ENCODE measurements at places on chromosomes 7 and 10.

DNA sequence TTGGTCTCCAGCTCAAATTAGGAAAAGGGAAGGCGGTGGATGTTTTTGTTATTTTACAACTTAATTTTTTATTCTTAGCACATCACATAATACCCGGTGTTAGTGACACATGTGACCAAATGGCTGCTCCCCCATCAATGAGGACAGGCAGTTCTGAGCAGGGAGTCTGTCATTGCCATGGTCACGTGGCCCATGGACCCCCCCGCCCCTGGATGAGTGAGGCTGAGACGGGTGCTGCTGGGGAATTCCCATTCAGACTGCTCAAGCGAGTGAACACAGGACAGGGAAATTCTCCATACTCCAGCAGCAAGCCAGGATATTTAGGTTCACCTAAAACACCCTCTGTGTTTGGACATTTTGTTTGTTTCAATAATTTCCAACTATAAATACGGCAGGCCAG, 34.7 kb upstream of the SLC35B4 start:
- no peak for DNase-seq

DNA sequence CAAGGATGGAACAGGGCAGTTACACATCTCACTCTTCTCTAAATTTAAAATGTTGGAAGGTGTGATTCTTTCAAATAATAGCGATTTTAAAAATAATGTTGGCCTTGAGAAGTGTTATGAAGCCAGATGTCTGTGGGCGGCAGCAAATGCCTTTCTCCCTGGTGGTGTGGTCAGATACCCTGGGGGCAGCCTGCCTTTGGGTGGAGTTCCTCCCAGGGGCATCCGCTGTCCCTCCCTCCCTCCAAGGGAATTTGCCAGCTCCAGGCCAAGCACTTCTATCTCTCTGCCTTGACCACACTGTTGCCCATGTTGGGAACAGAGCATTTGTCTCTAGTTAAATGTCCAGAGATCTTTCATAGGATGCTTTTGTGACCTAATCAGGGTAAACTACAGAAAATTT, 121.4 kb downstream of the POU6F2 start:
- DNase-seq: no peak

GRCh38 chr10:74244097-74244685, 93.2 kb downstream of the ADK start:
- no peak for DNase-seq

DNA sequence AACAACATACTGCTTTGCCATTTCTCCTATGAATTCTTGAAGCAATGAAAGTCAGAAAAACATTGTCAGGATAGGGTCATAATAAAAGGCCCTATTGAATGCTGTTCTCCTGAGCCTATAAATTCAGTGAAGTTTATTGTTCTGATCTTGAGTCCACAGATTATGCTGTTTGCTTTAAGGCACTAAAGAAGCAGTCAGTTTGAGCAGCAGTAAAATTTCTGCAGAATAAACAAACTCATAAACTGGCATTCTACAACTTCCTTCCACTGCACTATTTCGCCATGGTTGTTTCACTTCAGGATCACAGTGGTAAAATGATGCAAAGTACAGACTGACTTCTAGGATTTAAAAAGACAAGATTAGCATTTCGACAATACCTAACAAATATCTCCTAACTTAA, 503.2 kb downstream of the SH2D4B start:
- no peak for DNase-seq

- no peak for DNase-seq
Observed at GRCh38 chr10:121838149-121838548, 89.7 kb downstream of the ATE1 start.

DNA sequence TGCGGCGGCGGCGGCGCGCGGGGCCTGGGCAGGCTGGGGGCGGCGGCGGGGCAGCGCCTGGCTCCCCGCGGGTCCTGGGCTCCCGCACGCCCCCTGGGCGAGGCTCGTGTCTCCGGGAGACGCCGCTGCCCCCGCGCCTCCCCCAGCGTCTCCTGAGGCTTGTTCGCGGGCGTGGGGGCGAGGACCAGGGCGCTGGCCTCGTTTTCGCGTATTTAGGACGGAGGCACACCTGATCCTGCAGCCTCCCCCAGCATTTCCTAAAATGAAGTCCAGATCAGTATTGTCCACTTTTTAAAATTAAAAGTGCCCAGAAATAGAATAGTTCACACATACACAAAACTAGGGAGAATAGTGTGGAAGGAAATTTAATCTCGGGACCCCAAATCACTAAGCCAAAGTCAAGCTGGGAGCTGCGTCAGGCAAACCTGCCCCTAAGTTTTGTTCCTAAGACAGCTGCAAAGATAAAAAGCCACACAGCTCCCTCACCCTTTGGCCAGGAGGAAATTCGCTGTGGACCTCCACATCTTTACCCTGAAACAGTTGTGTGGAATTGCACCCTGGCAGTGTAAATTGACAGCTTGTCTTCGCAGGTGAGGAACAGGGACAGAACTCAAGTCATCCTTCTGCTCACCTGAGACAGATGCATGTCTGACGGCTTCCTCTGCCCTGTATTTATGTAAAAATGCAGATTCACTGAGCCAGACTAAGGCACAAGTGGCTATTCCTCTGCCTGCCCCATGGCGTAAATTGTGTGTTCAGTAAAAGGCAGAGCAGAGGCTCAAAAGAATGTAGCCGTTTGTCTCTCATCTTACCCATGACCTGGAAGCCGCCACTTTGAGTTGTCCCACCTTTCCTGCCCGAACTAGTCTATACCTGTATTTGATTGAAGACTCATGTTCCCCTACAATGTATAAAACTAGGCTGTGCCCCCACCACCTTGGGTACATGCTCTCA, 740 bp downstream of the GALNT11 start:
- DNase-seq: no peak

- no peak for DNase-seq
Observed at GRCh38 chr10:61812052-61812721, 89.3 kb upstream of the ARID5B start.

GRCh38 chr10:52258799-52259425, 55.2 kb upstream of the DKK1 start:
- DNase-seq: no peak

GRCh38 chr10:37057261-37057660, 68.1 kb upstream of the ANKRD30A start:
- no peak for DNase-seq

DNA sequence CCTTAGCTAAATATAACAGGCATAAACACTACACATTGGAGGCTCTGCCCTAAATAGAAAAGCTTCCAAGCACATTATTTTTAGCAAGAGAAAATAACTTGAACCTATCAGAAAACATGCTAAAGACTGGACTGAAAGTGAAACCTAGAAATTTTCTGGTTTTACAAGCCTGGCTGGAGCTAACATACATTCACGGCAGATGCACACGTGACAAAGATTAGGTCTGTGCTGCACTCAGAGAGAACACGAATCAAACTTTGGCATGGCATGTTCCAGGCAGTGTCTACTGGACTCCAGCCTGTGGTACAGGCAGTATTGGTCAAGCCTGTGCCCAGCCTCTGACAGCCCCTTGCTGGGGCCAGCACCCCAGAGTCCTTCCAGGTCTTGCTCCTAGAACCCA, 94.1 kb upstream of the PCBD1 start:
- no peak for DNase-seq

DNA sequence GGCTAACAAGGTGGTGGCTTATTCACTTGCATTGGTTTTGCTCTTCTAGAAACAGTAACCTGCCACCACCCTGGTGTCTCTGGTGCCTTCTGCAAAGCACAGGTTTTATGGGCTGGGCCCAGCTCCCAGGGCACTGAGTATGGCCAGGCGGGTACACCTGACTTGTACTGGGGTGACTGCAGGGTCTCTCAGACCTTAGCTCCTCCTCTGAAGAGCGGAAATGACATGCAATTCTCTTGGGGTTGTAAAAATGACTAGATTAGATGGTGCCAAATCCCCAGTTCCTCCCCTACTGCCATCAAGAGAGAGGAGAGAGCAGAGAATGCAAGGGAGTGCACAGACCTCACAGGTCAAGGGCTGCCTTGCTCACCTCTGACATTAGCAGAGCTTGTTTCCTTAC, 14.7 kb downstream of the ESYT2 start:
- no peak for DNase-seq

- DNase-seq: no peak
Observed at GRCh38 chr10:66167816-66168215, 758.0 kb upstream of the LRRTM3 start.

GRCh38 chr10:10726101-10726500, 291.6 kb upstream of the CELF2 start:
- DNase-seq: no peak

DNA sequence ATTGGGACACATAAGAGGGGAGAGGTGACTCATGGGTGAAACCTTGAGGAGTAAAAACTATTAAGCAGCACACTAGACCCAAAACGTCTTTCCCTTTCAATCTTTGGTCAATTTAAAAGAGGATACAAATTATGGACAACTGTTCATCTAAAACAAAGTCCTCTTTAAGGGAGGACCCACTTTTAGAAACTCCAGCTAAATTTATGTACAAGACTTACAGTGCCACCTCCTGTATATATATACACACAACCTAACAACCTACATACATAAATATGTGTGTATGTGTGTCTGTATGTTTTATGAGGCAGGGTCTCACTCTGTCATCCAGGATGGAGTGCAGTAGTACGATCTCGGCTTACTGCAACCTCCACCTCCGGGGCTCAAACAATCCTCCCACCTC, 18.1 kb upstream of the ZC3HAV1 start:
- DNase-seq: no peak

- DNase-seq: no peak
Observed at GRCh38 chr7:44769376-44769775, 20.7 kb downstream of the ZMIZ2 start.

DNA sequence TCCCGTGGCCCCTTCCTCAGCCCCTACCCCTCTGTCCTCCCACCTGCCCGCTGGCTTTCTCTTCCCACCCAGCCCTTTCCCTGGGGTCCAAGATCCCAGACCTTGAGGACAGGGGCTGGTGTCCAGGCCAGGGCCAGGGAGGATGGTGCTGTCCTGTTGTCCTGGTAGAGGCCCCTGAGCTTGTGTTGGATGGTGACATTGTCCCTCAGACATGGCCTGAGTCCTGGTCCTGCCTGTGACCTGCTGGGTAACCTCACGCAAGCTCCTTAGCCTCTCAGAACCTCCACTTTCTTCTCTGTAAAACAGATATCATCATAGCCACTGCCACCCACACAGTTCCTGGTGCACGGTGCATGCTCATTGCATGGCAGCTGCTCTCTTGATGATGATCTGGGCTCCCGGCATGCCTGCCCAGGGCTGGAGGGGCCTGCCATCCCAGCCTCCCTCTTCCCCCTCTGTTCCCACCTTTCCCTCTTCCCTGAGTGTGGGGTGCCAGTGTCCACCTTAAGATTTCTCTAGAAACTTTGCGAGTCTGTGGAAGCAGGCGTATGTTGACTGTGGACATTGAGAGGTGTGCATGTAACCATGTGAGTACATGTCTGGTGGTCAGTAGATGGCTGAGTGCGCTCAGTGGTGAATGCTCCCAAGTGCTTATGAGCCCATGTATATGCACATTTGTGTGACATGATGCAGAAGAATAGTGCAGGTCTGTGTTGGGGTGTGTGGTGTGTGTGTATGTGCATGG, 60.4 kb downstream of the NEURL1 start:
- peak; percentile 14 for DNase-seq

DNA sequence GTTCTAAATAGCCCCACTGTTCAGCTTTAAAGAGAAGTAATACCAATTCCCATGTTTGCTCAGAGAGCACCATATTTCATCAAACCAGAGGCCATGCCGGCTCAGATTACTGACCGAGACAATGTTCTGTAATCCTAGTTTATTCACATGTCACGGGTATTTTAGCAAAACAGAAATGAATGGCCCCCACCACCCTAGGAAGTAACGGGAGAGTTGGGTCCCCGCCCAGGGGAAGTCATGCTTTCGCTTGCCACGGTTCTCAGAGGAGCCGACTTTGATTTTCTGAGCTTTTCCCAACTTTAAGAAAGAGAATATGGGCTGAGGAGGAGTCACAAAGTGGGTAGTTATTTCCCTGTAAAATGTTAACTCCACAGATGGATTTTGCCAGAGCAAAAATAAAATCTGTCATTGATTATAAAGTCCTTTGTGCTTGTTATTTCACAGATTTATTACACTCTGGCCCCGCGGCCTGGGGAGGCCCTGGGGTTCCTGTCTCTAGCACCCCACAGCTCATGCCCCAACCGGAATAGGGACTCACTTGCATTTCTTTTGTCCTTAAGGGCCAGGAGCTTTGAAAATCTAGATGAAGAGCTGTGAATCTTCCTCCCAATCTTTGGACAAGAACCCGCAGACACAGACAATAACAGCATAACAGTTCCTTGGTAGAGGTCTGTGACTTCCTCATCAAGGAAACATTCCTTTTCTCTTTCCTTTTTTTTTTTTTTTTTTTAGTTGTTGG, 3.7 kb upstream of the GDF10 start:
- no peak for DNase-seq
